ENCODE measurements at places on chromosomes 3 and 15. TPM values are rescaled to one million over a fixed set of nuclear protein-coding genes. Genes with fewer than 3 reads are reported as not detected.

- no peak for DNase-seq
These were observed 28.4 kb upstream of the MEF2A start for GRCh38 chr15:99537344-99537743.

DNA sequence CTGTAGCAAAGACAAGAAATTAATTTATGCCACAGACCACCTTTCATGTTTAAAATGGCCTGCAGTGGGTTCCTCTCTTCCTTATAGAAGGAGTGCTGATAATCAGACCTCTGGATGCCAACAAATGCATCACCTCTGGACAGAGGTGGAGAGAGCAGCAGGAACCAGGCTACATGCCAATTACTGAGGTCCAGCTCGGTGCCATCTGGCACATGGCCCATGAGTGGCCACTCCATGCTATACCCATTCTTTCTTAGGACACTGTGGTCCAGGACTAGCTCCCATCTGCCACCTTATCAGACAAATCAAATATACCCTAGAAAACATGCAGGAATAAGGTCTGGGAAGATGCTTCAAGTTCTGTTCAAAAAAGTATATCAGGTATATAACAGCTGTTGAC, 60.7 kb downstream of the TBC1D2B start:
- no peak for DNase-seq

DNA sequence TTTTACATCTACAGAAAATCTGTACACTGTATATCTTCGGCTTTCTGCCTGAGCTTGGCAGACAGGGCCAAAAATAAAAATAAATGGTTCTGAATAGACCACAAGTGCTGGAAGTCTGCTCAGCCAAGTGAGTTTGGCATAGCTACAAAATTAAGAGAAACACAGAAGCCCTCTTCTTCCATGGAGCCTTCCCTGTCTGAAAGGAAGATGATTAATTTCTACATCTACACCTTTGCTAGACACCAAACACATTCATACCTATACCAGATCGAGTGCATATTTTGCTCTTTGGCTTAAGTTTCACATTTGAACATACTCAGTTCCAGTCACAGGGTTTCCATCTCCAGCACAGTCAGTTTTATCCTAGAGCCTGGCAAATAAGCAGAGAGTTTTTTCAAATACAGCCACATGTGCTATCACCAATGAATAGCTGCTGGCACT, 224.6 kb downstream of the GREM1 start:
- no peak for DNase-seq

DNA sequence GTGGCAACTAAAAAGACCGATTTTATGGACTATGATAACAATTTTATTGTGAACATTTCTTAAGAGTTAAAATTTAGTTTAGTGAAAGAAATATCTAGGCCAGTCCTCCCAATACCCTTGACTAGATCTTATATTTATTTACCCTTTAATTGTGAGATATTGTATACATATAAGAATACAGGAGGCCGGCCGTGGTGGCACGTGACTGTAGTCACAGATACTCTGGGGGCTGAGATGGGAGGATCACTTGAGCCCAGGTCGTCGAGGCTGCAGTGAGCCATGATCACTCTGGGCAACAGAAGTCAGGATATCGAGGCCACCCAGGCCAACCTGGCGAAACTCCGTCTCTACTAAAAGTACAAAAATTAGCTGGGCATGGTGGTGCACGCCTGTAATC, 756 bp upstream of the RMDN3 start:
- DNase-seq: no peak

- peak; percentile 82 for DNase-seq
These were observed at the start of the genes GLT8D1 and SPCS1 for GRCh38 chr3:52705688-52706686. GLT8D1 (minus strand) TSS chr3:52705791; CDS start chr3:52700460, 5,331 bp downstream. SPCS1 (plus strand) TSS chr3:52706106; CDS start chr3:52706247, 141 bp downstream.

DNA sequence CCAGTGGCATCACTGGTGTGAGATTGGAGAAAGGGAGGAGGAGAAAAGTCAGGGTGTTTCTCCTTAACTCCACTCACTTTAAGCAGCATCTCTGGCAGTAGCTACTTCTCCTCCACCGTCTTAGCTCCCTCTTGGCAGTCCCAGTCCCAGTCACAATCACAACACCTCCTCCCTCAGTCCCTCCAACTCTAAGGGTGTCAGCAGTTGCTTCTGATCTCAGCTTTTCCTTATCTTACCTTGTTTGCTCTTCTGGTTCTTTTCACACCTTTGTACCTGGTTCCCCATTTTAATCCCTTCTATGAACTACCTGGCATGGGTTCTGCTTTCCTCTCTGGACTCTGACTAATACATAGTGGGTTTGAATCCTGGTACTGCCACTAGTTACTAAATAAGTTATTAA, 188.3 kb upstream of the CTDSPL start:
- no peak for DNase-seq

DNA sequence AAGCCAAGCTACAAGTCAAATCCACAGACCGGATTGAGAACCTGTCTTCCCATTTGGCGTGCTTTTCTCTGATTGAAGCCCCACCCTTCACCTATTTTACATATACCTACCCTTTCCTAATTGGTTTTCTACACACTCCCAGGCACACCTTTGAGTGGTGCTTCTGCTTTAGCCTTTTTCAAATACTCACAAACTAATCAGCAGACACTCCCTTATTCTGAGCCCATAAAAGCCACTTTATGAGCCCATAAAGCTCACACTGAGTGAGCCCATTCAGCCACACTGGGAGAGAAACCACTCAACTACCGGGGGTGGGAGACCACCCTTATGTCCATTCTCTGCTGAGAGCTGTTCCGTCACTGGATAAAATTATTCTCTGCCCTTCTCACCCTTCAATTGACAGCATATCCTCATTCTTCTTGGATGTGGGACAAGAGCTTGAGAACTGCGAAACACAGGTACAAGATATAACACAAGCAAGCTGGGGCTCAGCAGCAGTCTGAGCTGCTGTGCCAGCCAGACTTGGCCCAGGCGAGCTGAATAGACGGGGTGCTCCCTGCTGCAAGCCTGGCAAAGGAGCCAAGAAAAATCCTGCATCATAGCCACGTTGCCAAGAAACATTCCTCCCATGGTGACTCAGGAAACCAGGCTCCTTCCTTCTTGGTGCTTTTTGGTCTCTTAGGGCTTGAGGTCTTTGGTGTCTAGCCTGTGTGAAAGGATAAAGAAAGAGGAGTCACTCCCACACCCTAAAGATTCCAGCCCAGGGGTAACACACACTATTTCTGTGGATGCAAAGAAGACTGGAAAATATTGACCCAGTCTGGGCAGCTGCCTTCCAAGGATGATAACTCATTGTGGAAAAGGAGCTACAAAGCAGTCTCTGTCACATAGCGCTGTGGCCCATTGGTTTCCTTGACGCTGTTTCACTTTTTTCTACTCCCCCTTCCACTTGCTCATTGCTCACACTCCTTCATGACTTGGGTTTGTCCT, 609.7 kb downstream of the MCTP2 start:
- no peak for DNase-seq

- no peak for DNase-seq
These were observed 515.1 kb downstream of the GABRG3 start for GRCh38 chr15:27486051-27486450.

GRCh38 chr15:61088675-61089074, 140.4 kb downstream of the RORA start:
- no peak for DNase-seq

GRCh38 chr3:158102242-158103080, 3.8 kb downstream of the SHOX2 start:
- DNase-seq: no peak

DNA sequence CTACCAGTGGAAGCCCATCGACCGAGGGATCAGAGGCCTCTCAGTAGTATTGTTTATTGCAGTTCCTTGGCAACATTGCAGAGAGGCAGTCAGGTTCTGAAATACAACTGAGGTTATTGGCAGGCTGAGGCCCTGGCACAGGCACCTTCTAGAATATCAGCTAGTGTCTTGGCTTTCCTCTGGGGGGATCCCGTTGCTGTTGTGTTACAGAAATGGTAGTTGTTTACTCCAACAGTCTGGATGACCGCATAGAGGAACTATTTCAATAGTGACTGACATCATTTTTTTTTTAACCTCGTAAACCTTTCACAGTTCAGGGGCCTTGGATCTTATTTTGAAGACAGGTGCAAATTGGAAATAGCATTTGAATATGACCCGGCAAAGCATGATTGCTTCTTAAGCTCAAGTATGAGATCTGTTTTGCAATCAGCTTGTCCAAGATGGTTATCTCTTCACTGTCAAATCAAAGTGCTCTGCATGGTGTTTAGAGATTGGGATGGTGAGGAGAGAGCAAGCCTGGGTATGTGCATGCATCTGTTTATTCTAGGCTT, 63.9 kb downstream of the PGPEP1L start:
- no peak for DNase-seq

DNA sequence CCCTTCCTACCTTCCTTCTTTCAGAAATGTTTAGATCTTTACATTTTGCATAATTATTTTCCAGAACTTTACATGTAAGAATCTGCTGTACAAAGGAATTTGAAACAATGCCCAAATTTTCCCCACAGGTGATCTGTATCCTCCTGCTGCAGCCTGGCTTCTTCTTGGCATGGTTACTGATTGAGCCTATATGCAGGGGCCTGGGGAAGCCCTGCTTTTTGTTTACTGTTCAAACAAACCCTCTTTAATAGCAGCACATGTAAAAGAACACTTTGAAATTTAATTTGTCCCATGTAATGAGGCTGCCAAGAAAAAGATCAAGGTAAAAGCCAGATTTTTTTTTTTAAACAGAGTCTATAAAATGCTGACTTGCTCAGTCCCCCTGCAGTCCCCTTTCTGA, 432.2 kb downstream of the TUSC7 start:
- no peak for DNase-seq

DNA sequence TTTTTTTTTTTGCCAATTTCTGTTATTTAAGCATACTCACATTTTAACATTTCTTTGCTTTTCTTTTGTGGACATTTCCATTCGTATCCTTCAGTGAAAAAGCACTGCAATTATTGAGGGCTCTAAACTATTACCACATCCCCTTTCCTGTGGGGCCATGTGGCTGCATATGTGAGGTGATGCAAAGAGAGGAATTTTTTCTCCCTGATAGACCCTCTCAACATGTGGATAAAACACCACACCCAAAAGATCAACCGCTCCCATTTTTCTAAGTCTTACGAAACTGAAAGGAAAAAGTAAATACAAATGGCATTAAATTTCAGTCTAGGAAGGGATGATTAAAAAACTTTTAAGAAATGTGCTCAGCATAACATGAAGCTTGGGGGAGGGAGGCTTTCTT, 68.8 kb downstream of the DNAJC13 start:
- DNase-seq: no peak

DNA sequence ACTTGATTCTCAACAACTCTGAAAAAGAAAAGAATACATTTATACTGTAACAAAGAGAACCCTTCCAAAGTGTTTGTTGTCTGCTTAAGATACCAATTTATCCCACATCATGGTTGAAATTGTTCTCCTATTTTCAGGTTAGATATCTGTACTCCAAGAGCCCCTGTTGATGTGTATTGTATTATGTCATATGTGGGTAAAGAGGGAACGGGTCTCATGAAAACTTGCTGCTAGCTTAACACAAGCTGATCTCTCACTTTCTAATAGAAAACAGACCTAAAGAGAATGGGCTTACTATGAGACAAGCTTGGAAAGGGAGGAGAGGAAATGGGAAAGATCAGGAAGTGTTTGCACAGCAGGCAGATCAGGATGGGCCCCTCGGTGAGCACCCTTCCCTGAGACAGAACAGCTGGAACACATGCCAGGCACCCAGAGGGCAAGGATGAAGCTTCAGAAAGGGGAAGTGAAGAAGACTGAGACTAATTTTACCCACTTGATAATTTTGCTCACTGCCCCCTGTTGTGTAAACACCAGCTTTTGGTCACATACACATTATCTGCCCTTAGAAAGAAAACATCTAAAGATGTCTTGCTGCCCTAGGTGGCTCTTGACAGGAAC, 747.9 kb upstream of the CCDC54 start:
- no peak for DNase-seq

DNA sequence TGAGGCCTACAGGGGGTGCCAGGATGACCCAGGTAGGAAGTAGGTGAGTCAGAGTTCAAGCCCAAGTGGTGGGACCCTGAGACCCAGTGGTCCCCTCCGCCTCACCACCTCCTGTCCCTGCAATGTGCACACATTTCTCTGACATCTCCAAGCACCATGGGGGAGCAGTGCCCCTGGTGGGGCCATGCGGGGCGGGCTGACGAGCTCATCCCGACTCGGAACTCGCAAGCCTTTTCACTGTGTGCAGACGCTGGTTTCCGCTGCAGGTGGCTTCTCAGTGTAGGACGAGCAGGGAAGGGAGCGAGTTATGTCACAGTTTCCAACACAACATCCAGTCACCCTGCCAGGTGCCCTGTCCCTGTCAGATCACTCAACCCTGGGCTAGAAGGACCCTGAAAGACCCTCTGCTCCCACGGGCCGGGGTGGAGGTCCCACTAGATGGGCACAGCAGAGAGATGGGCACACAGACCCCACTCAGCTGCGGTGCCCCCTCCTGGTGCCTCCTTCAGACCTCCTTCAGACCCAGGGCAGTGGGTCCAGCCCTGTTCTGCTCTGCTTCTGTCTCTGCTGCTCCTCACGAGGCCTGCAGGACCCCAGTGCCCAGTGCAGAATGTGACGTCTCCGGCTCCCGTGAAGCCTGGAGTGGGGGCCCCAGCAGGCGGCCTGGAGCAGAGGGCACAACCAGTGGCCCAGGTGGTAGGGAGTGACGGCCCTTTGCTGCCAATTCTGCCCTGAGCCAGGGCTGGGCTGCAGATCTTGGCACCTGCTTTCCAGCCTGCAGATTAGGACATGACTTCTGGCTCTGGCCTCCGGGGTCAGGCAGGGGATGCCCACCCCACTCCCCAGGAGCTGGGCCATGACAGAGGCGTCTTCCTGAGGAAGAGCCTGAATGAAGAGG, 102.0 kb upstream of the RPL32 start:
- DNase-seq: no peak

- no peak for DNase-seq
These were observed 428.5 kb upstream of the PROK2 start for GRCh38 chr3:72213296-72214065.

DNA sequence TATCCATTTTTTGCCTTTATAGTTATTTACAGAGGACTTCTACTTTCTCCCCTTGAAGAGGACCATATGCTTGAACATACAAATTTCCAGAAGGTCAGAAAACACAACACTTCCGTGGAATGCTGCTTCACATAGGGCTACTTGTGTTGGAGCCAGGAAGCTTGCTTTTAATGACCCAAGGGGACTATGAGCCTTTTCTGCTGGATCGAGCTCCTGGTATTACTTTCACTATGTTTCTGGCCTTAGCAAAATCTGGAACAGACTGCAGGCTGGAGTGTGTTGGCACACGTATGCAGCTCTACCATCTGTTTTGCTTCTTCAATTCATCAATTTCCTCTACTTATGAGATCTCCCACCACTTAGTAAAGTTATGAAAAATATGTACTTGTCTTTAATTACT, 69.3 kb upstream of the CBLB start:
- no peak for DNase-seq

GRCh38 chr3:9216736-9217135, 32.7 kb downstream of the SRGAP3 start:
- DNase-seq: no peak

Gene MTFMT
- total RNA-seq: 13.2 TPM

Gene MITF
- 62.0 TPM for total RNA-seq

Gene UBAP1L
- 5.6 TPM for total RNA-seq

Gene UBA7
- 122 TPM for total RNA-seq

Gene ALCAM
- total RNA-seq: 43.9 TPM

Gene NR1I2
- total RNA-seq: 106 TPM

Gene FAM107A
- 6.4 TPM for total RNA-seq

Gene LDHAL6B
- total RNA-seq: not detected

Gene CCDC9B
- 107 TPM for total RNA-seq

Gene CMTM7
- 19.3 TPM for total RNA-seq

Gene CPLX3
- not detected for total RNA-seq

Gene CCR9
- total RNA-seq: 0.23 TPM

Gene GOLGA6A
- total RNA-seq: not detected
